ENCODE measurements at places on chromosomes 4 and X. TPM values are rescaled to one million over a fixed set of nuclear protein-coding genes. Genes with fewer than 3 reads are reported as not detected.

TMEM255A gene
- total RNA-seq: 0.88 TPM

ABCB7 gene
- total RNA-seq: 24.3 TPM

CFAP99 gene
- not detected for total RNA-seq

DCAF8L2 gene
- not detected for total RNA-seq

TRIM75 gene
- total RNA-seq: not detected

TRIM60 gene
- not detected for total RNA-seq

HMX1 gene
- total RNA-seq: not detected

CXorf49 gene
- not detected for total RNA-seq

VCX gene
- total RNA-seq: not detected

SPINK2 gene
- total RNA-seq: not detected

GSX2 gene
- not detected for total RNA-seq

ARR3 gene
- not detected for total RNA-seq

GASK1B gene
- 21.1 TPM for total RNA-seq
